ENCODE measurements at places on chromosomes 3 and 15. TPM values are rescaled to one million over a fixed set of nuclear protein-coding genes. Genes with fewer than 3 reads are reported as not detected.

The SOX14 gene
- not detected for total RNA-seq

The TEX9 gene
- total RNA-seq = 11.6 TPM

The DUOX2 gene
- total RNA-seq = 4.0 TPM

The CADPS gene
- total RNA-seq = 2.7 TPM

The PDE8A gene
- total RNA-seq = 49.2 TPM

The SLC12A8 gene
- total RNA-seq = 9.1 TPM

The LRRC31 gene
- total RNA-seq = 1.1 TPM

GRCh38 chr3:113751141-113751540 is 4.3 kb downstream of the ATP6V1A start:
- no peak for DNase-seq

DNA sequence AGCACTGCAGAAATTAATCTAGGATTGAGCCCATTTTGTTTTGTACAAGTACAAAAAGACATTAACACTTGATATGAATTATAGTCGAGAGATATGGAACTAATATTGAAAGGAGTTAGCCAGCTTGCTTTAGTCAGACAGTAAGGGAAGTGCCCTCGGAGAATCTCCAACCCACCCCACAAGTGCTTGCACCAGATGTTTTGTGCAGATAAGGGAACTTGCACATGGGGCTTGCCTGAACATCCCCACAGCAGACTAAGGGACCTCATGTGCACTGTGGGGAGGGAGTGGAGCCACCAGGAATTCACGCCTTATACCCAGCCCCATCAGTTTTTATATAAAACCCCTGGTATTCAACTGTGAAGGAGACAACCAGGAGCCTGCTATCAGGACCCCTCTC is 122.3 kb downstream of the EFHB start:
- DNase-seq = no peak

GRCh38 chr15:62969442-62970089 is 73.0 kb upstream of the TPM1 start:
- no peak for DNase-seq

DNA sequence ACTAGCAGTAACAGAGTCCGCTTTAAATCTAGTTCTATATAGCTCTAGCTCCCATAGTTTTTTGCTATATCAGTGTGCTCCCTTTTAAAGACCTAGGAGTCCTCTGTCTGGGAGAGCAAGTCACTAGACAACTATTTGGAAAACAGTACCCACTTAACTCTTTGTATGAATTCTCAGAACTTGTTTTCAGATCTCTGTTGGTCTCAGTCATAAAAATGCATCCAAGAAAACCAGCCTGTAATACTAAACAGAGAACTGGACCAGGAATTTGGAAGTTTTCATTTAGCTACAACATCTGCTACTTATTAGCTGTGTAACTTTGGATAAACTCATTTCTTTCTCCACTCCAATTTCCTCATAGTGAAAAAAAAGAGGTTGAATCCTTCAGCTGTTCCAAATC is 56.9 kb upstream of the C3orf49 start:
- DNase-seq = no peak

- DNase-seq = no peak
Observed at GRCh38 chr15:99969261-99969920, 236.2 kb upstream of the LYSMD4 start.

- no peak for DNase-seq
Observed at GRCh38 chr15:73081321-73081958, 29.2 kb downstream of the NEO1 start.

- no peak for DNase-seq
Observed at GRCh38 chr3:129621626-129622225, 15.2 kb upstream of the PLXND1 start.

DNA sequence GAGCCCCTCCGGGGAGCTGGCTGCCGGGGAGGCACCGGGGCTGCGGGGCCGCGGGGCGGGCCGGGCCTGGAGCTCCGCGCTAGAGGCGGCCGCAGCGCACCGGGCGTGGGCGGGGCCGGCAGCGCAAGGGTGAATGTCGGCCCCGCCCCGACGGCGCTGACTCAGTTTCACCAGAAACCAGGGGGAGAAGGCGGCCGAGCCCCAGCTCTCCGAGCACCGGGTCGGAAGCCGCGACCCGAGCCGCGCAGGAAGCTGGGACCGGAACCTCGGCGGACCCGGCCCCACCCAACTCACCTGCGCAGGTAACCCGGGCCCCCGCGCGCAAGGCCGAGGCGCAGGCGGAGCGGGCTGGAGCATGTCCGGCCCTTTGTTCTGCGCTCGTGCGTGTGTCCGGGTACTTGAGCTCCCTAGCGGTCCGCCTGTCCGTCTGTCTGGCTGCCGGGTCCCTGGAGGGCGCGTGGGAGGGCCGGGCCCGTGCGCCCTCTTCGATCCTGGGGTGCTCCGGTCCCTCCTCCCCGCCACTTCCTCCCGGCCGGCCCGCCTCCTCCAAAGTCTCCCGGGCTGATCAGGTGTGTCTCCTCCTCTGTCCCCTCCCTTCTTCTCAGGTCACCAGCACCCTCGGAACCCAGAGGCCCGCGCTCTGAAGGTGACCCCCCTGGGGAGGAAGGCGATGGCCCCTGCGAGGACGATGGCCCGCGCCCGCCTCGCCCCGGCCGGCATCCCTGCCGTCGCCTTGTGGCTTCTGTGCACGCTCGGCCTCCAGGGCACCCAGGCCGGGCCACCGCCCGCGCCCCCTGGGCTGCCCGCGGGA is at the start of gene SPINT1:
TSS of gene SPINT1 (plus strand) at position 164 of the 811 bp plus-strand sequence. CDS start at position 671, 507 bp downstream.
- peak; percentile 77 for DNase-seq

GRCh38 chr3:39103791-39104552 is 3.5 kb downstream of the GORASP1 start:
- DNase-seq = no peak

GRCh38 chr15:61660579-61660978 is 399.7 kb downstream of the VPS13C start:
- no peak for DNase-seq

DNA sequence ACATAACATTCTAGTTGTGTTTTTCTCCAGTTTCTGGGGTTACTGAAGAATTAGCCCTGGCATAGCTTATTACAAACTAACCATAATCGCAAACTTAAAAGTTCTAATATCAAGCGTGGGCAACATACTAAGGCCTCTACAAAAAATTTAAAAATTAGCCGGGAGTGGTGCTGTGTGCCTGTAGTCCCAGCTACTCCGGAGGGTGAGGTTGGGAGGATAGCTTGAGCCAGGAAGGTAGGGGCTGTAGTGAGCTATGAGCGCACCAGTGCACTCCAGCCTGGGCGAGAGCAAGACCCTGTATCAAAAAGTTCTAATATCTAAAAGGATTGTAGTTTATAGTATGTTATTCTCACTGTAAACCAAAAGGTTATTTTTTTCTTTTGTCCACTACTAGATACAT is 1.1 kb downstream of the OIP5 start:
- no peak for DNase-seq

- DNase-seq = no peak
Observed at GRCh38 chr3:47016934-47017435, 37.5 kb downstream of the NBEAL2 start.

DNA sequence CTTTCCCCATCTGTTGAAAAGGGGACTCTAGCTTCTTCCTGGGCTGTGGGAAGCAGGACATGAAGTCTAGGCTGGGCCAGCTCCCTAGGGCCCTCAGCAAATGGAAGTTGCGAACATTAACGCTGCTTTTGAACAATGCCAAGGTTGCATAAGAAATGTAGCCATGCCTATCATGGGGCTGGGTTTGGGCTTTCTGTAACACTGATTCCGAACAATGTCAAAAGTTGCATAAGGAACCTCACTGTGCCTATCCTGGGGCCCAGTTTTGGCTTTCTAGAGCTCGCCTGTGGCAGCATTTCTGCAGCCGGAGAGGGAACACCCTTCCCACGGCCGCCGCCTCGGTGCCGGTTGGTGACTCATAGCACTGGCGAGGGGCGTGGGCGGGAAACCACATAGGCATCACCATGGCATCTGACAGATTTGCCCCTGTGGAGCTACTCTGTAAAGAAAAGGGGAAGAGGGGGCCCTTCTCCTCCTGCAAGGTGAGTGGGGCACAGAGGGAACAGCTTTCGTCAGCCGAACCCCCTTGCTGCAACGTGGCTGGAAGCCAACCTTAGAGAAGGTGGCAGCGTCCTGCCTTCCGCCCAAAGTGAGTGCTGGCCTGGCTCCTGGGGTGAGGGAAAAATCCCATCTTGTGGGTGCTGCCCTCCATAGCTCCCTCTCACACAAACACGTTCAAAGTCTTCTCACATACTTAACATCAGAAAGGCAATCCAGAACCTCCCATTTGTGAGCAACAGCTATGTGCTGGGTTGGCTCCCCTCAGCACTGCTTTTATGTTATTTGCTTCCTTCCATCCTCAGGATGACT is 46.6 kb upstream of the ATP2B2 start:
- DNase-seq = peak; percentile 87

- no peak for DNase-seq
Observed at GRCh38 chr15:93479715-93480114, 390.7 kb upstream of the RGMA start.

GRCh38 chr3:162141272-162141791 is 644.7 kb downstream of the OTOL1 start:
- DNase-seq = no peak

GRCh38 chr3:7749931-7750695 is 751.5 kb upstream of the LMCD1 start:
- no peak for DNase-seq

DNA sequence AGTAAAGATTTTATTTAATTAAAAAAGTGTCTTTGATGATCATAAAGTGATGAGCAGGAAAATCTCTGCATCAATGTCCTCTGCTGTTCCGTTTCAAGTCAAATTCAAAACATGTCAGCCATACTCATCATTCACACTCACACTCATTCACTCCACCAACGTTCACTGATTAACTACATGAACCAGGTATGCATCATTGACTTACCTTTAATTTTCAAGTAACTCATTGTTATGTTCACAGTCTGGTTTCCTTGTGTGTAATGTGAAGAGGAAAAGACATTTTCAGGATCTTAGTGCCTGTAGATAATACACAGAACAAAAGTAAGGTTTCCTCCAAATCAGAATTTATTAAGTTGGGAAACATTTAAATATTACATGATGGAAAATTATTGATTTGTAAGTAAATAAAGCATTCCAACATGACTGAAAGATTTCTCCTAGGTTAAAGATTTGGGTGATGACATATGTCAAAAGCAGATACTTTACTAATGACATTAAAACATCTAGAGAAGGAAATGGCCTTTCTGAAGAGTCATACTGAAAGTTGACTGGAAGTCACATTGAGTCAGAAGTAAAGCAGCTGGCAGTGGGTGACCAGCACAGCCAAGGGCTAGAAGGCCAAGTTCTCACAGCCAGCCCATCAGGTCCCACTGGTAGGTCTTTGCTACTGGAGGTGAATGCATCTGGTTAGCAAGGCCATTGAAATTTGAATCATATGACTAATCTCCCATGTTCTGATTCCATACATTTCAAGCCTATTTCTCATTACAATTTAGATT is 251.9 kb downstream of the CDIN1 start:
- no peak for DNase-seq

DNA sequence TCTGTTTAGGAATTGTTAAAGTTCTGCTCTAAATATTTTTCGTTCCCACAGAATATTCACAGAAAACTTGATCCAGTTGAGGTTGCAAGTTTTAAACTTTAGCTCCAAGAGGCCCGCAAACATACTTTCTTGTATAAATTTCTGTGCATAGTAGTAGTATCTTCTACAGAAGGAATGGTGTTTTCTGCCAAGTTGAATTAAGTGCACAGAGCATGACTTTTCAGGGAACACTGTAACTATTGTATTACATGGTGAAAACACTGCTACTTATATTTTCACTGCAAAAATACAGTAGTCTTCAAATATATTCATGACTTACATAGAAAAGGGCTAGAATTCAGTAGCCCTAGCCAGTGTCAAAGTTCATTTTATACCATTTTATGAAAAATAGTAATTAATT is 67.0 kb downstream of the SUCNR1 start:
- DNase-seq = no peak

- no peak for DNase-seq
Observed at GRCh38 chr3:161171113-161171512, 50.0 kb upstream of the NMD3 start.

DNA sequence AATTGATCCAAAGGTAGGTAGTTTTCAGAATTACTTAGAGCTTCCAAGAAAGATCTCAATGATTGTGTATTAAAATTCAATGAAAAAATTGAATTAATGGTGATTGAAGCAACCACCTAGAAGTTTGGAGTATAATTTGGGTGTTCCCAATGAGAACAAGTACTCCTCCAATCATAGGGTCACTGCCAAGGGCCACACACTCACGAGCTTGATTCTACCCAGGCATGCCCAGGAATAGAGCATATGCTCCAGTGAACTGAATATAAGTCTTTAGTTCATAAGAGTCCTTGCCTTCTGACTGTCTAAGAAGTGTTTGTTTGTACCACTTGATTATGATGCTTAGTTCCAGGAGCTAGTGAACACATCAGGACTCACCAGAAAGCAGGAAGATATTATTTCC is 133.9 kb downstream of the CPNE4 start:
- no peak for DNase-seq

GRCh38 chr3:5319454-5319853 is 131.9 kb downstream of the EDEM1 start:
- no peak for DNase-seq

GRCh38 chr3:27657404-27657803 is 64.7 kb downstream of the EOMES start:
- DNase-seq = no peak

DNA sequence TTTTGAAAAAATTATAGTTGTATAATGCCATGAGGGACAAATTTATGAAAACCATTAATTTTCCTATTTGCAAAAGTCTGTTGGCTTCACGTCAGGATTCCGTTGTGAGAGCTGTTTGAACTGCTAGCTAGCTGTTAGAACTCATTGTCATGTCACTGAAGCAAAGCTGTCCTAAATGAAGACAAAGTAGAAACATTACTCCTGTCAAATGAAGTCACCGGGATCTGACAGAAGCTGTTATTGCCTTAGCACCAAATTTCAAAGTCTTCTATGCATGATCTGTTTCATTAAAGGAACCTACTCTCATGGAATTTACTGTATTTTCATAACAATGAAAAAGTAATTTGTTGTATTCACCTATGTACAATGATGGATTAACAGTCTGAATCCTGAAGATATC is 479.8 kb downstream of the PLOD2 start:
- DNase-seq = no peak

- no peak for DNase-seq
Observed at GRCh38 chr3:106830334-106830733, 546.9 kb upstream of the CCDC54 start.

DNA sequence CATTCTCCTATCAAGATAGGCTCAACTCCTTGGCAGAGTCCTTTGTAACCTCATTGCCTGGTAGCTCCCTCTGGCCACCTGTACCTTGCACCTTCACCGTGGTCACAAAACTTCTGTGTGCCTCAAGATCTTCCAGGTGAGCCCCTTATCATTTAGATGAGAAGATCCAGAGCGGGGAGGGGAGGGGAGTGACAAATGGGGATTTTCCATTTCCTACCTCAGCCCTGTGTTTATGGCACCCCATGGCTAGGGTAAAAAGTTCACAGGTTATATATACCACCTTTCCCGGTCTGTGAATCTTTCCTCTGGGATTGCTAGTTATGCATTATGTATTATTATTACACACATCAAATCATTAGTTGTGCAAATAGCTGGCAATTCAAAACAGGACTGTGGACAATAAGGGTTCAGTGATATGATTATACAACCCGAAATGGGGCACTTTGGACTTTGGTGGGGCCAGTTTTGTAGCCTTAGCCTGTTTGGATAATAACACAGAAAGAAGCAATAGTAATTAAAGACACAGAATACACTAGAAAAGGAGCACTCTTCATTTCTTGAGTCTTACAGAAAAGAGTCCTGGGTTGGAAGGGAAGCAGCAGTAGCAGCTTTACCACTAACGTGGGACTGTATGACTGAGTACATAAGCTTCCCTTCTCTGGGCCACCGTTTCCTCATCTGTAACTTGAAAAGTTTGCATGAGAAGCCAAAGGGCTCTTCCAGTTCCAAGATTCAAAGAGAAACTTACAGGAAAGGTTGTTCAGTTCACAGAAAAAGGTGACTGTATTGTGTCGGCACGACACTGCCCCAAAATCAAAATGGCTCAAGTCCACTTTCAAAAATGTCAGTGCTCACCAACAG is 7.1 kb downstream of the TLE3 start:
- no peak for DNase-seq
